ENCODE measurements at places on chromosomes 6 and 20.

DNA sequence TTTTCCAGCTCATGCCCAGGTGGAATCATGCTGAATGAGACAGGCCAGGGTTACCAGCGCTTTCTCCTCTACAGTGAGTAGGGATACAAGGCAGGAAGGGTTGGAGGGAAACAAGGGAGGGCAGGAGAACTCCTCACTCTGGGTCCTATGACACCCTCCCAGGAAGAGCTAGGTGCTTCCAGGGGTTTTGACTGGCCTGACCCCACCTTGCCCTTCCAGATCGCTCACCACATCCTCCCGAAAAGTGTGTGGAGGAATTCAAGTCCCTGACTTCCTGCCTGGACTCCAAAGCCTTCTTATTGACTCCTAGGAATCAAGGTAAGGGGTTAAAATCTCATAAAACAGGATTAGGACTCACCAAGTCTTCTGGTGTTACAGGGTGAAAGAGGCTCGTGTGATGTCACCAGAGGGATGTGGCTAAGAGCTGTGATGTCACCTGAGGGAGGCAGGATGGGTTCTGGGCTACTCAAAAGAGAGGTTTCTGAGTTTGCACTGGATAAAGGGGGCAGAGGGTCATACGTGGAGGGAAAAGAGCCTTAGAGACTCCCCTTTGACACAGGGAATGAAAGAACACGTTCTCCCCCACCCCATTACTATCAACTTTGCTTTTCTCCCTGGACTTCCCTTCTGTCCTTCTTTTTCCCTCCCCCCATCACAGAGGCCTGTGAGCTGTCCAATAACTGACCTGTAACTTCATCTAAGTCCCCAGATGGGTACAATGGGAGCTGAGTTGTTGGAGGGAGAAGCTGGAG is 1.9 kb downstream of the APOM start:
- no peak for DNase-seq

DNA sequence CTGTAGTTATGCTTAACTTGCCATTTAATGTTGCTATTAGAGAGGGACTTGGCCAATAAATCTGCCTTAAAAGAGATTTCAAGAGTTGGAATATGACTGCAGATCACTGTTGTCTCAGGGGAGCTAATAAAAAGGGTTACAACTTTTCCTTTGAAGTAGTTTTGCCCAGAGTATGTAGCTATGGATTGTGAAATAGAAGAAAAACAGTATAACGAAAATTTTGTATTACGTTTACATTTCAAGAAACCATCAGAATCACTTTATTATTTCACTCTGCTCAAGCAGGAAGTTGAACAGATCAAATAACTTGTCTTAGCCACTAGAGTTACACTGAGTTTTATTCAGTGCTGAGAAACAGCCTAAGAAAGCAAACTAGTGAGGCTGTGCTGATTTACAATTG is 3.0 kb upstream of the ZSCAN26 start:
- no peak for DNase-seq

DNA sequence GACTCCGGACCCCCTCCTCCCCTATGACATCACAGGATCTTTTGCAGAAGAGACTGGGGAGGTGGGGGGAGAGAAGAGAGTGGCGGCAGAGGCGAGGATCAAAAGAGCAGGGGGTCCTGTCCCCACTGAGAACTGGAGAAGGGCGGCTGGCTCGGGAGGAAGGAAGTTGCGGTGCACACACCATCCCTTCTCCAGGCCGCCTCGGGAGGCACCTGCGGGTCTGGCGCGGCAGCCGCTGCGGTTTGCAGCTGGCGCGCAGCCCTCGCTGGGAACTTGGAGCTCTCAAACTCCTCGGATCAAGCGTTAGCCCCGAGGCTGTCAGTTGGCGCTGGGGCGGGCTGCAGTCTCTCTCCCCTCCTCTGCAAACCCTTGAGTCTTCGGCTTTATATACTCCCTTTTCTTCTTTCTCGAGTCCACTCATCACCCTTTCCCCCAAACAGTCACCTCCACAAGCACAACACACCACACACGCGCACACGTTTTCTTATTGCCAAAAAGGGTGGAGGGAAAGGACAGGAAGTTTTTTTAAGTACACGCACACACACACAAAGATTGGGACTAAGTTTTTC is 180.7 kb downstream of the TBXT start:
- DNase-seq: no peak

GRCh38 chr6:21900730-21901129 is 307.2 kb downstream of the SOX4 start:
- DNase-seq: no peak

- DNase-seq: no peak
Observed at GRCh38 chr20:18615020-18615650, 27.3 kb downstream of the DTD1 start.

- DNase-seq: no peak
Observed at GRCh38 chr6:94350833-94351232, 931.5 kb upstream of the EPHA7 start.

DNA sequence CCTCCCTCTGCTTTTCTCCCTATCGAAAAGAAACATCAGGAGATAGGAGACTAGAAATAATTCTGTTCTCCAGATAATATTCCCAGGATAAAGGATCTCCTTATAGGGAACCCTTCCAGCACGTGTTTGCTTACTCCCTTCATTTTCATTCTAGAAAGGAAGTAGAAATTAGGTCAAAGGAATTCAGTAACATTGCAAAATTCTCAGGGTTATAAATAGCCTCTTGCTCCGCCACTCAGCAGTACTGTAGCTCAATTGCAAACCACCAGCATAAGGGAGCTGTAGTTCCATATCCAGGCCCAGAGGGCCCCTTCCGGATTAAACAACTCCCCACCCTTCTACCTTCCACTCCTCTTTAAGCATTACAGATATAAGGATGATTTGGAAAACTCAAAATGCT is 6.2 kb downstream of the ELMO2 start:
- DNase-seq: no peak

DNA sequence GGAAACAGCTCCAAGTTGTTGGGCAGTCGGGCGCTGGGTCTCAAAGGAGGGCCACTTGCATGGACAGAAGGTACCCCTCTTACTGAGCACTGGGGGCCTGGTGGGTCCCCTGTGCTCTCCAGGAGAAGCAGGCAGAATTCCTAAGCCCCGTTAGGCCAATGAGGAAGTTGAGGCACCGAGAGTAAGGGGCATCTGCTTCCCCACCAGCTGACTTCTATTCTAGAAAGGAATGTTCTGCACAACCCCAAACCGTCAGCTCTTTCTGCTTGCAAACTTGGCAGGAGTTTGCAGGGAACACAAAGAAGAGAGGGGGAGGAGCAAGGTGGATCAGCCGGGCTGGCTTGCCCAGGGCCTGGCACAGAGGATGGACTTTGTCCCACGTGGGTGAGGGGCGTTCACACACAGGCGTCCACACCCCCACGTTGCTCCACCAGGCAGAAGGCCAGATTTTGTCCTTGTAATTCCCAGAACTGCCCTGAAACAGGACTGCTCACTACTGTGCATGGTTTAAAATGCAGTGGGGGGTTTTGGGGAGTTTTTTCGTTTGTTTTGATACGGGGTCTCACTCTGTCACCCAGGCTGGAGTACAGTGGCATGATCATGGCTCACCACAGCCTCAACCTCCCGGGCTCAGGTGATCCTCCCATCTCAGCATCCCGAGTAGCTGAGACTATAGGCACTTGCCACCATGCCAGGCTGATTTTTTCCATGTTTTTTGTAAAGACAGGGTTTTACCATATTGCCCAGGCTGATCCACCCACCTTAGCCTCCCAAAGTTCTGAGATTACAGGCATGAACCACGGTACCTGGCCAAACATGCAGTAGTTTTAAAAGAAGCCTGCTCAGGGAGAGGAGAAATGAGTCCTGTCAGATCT is 93.3 kb downstream of the SNX5 start:
- DNase-seq: no peak
